ENCODE measurements at places on chromosomes 11 and 22.

DNA sequence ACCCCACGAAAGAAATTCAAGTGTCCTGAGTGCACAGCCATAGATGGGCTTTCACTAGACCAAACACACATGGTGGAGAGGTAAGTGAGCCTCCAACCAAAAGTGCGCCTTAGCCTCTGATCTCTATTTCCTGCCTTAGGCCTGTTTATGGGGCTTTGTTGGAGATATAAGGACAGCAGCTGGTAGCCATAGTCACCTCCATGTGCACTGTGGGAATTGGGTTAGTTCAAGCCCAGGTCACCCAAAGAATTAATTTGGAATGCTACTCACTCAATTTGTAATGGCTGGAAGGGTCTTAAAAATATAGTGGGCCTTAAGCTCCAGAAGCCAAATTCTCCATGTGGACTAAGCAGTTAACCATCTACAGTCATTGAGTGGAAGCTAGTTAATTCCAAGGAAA, 73.6 kb downstream of the ALX4 start:
- no peak for DNase-seq

DNA sequence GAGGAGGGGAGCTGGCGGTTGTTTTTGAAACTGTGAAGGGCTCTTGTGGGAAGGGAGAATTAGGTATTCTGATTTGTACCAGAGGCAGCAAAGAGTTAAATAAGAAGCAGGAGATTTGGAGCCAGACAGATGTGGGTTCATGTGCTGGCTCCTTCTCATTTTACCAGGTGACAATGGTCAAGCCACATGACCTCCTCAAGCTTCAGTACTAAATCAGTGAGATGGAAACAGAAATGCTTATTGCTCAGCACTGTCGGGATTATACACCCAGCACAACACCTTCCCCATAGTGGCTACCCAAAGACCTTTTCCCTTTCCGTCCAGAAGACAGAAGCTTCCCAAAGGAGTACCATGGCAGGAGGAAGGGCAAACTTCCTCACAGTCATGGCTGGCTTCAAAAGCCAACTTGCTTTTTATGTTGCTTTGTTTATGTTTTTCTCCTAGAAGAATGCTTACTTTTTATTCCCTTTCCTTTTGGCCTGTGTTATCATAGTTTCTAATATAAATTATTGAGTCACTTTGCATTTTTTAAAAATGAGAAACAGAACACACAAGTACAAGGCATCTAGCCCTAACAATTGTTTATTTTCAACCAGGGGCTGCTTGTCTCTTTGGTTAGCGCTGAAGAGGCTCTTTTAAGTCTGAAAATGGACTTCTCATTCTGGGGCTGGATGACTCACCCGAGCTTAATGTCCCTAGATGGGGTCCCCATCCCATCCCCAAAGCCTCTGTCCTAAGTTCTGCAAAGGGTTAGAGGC, 181.5 kb upstream of the ZBED5 start:
- DNase-seq: no peak

GRCh38 chr11:69686856-69687255, 11.7 kb upstream of the LTO1 start:
- no peak for DNase-seq

- no peak for DNase-seq
Measured at GRCh38 chr11:30125456-30125855, 105.4 kb upstream of the FSHB start.

DNA sequence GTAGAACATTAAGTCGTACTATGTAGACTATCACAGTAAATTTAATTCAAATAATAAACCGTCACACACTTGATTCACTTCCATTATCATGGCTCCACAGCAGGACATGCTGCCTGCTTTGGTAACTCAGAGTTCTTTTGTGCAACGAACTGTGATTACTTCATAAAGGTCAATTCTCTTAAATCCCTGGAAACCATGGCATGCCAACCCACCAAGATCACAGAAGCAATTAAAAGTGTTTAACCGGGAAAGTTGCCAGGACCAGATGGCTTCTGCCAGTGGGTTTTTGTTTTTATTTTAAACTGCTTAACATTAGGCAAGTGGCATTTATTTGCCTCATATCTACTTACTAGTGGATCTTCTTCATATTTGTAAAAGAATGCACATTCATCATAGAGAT, 1162.1 kb downstream of the DLG2 start:
- DNase-seq: peak; percentile 6

- no peak for DNase-seq
Measured at GRCh38 chr11:75481922-75482606, 43.7 kb downstream of the GDPD5 start.

DNA sequence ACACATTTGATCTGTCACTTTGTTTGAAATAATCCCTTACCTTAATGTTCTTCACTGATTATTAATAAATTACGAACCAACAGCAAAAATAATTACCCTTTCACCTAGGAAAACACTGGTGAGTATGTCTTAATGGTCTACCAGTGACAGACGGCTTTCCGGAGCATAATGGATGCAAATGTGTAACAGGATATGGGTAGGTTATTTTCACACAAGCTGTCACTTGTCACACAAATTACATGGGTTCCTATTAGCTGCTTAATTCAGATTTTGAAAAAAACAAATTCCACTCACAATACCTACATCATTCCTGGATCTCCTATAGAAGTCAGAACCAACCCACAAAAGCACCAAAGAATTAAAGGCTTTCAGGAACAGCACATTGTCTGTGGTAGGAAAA, 127.9 kb downstream of the WT1 start:
- no peak for DNase-seq

- no peak for DNase-seq
Measured at GRCh38 chr22:41787331-41787730, 13.1 kb upstream of the CCDC134 start.

- DNase-seq: no peak
Measured at GRCh38 chr22:37305887-37306286, 23.6 kb downstream of the CYTH4 start.

- no peak for DNase-seq
Measured at GRCh38 chr11:31722754-31723153, 88.4 kb downstream of the PAX6 start.

DNA sequence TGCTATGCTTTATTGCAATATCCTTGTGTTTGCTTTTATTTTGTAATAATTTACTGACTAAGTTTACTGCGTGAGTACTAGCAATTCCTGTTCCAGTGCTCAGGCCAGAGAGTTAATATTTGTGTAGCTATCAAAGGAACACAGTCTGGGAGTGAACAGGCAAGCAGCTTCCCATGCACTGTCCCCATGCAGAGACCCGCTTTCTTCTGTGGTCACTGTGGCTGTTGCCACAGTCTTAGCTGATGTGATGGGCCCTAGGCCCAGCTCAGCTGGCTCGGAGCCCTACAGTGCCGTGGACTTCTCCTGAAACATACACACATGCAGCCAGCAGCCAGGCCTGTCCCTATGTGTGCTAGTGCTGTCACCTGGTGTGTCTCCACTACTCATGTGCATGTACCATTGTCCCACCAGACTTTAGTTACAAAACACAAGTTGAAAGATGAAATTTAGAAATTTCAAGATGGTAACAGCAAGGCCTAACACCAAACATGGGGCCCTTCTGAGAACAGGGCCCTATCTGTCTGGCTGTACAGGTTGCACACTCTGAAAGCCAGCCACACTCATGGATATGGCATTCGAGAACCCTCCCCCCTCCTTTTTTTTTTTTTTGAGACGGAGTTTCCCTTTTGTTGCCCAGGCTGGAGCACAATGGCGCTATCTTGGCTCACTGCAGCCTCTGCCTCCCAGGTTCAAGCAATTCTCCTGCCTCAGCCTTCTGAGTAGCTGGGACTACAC, 12.3 kb upstream of the SCUBE2 start:
- DNase-seq: no peak

GRCh38 chr11:85941380-85941973, 86.3 kb downstream of the CCDC83 start:
- DNase-seq: peak; percentile 73

GRCh38 chr22:37184816-37185541, 3.1 kb downstream of the C1QTNF6 start:
- DNase-seq: no peak

Data from iris pigment epithelial cell (primary cell).